Stimulated activated CD8-positive, alpha-beta memory T cell treated with anti-CD3 and anti-CD28 coated beads, Interleukin-4, amount 100 ng/mL, for 4 hours (primary cell): ENCODE measurements at places on chromosomes 2 and 18.
A peak's percentile ranks its signal among the peaks of the same experiment; 100 is the strongest.

DNA sequence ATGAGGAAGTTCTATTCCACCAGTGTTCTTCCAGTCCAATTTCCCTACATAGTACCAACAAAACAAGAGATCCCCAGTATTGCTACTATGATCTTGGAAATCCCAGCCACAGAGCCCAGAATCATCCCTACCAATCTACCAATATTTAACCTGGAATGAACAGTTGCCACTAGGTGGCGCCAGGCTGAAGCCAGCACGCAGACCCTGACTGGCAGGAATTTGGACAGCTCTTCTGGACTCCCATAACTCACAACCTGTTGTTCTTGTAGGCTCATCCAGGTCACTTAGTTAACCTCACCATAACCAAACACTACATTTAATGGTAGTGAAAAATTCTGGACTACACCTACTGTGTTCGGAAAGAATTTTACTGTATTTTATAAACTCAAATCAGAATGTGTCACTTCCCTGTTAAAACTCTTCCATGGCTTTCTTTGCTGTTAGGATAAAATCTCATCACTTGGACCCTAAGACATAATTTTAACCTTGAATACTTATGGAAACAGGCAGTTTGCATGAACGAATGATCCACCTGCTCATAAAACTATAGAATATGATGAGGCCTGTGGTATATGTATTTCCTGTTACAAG, 59.8 kb upstream of the SLC38A11 start:
- peak; percentile 7 for DNase-seq

- no peak for DNase-seq
Measured at GRCh38 chr2:10285191-10285555, 17.5 kb upstream of the HPCAL1 start.

DNA sequence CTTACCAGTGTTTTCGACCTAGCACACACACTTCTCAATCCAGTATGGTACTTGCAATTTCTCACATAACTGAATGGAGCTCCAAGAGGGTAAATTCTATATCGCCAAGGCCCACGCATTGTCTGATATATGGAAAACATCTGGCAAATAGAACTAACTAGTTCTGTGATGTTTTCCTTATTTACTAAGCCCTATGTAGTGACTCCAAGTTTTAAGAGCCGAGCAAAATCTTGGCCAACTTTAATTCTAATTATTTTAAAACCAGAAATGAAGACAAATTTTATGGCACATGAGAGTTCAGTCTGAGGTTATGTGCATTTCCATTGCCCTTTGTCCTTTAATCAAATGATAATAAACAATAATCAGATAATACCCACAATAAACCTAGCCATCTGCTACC, 1119.7 kb upstream of the CNTNAP5 start:
- no peak for DNase-seq

- no peak for DNase-seq
Measured at GRCh38 chr2:85549826-85550225, 10.9 kb downstream of the MAT2A start.

DNA sequence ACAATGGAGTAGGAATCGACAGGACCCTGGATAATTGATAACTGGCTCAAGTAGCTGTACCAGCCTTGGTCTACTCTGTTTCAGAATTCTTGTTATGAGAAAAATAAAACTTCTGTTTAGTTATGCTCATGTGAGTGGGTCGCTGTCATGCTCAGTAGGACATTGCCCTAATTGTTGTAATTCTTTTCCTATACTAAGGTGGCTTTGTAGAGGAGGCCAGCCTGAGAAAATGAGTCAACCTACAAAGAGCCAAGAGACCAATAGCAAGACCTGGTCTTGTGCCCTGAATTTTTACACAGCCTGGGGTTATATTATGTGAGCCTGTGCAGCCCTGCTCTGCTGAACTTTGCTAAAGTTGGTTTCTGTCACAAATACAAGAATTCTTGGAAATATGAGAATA, 238.4 kb downstream of the MEIS1 start:
- no peak for DNase-seq

DNA sequence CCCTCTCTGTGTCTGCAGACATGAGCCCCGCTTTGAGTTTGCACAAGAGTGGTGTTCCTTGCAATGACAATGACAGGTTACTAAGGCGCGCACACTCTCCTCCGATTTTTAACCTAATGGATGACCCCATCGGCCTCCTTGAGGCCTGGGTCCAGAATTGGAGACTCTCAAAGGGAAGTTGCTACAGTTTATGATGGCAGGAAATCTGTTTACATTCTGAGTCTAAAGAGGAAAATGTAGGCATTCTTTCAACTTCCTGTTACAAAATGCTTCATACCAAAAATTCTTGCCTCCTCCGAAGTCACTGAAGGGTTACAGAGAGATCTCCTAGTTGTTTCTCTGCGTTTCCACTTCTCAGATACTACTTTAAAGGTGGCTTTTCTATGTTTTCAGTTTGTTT, 225.3 kb upstream of the AGAP1 start:
- DNase-seq, result no peak

DNA sequence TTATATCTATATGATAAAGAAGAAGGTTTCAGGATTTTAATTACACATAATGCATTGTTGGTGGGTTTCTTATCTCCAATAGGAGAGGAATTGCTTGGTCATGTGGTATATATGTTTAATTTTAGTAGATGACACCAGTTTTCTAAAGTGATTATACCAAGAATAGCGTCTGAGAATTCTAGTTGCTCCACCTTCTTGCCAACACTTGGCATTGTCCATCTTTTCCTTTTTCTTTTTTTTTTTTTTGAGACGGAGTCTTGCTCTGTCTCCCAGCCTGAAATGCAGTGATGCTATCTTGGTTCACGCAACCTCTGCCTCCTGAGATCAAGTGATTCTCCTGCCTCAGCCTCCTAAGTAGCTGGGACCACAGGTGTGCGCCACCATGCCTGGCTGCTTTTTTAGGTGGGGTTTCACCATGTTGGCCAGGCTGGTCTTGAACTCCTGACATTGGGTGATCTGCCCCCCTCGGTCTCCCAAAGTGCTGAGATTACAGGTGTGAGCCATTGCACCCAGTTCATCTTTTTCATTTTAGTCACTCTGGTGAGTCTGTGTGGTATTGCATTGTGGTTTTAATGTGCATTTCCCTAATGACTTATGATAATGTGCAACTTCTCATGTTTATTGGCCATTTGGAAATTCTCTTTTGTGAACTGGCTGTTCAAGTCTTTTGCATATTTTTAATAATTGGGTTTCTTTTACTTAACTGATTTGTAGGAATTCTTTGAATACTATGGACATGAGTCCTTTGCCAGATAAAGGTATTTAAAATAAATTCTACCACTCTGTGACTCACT, 37.3 kb upstream of the ZNF512 start:
- no peak for DNase-seq

DNA sequence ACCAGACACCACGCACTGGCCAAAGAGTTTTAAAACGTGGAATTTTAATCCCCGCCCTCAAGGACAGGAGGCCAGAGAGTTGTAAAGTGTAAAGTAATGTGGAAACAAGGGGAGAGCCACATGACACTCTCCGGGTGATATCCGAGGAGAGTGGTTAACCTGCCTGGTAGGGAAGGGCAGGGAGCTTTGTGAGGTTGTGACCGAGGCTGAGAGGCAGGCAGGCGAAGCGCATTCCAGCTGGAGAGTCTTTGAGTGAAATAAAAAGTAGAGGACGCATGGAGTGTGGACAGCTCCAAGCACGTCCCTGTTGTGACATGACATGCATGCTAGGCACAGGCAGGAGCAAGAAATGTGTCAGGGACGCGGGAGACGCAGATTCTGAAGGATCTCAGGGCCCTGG, 539.5 kb downstream of the RNF144A start:
- DNase-seq, result no peak

DNA sequence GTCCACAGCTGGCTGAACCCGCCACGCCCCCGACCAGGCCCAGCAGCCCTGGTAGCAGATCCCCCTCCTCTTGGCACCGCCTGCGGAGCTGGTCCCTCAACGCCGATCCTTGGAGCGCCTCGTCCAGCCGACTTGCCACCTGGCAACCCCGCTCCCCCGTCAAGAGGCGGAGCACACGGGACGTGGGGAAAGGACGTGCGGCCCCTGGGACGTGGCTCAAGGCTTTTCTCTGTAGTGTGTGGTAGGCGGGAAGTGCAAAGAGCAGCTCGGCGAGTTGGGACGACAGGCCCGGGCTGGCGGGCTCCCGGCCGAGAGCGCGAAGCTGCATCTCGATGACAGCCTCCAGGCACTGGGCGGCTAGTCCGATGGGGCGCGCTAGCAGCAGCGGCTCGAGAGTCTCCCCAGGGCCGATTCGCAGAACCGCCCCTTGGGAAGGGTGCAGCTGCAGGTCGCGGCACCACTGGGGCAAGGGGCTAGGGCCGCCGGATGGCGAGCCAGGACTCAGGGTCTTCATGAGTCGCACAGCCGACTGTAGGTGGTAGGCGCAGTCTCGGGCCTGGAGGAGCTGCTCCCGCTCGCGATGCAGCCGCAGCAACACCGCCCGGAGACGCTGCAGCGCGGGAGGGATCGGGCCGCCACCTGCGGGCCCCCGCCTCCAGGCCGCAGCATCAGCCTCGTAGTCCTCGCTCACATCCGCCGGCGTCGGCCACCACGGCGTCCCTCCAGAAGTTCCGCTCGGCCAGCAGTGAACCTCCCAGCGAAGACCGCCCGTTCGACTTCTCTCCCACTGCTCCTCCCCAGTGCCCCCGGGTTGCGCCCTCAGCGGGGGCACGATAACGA, 617 bp downstream of the CCDC142 start:
- DNase-seq, result no peak

DNA sequence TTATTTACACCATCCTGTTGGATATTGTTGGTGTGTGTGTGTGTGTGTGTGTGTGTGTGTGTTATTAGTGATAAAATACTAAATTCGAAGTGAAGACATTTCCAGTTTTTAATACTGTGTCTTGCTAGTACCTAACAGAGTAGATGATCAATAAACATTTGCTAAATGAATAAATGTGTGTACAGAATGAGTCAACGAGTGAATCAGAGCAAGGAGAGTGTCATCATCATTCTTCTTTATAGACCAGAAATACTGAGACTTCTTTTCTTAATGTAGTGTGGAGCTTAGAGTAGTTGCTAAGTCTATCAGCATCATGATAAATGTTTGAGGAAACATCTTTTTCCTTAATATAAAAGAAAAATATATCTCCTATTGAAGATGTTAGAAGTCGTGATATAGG, 169.7 kb upstream of the SATB2 start:
- no peak for DNase-seq

DNA sequence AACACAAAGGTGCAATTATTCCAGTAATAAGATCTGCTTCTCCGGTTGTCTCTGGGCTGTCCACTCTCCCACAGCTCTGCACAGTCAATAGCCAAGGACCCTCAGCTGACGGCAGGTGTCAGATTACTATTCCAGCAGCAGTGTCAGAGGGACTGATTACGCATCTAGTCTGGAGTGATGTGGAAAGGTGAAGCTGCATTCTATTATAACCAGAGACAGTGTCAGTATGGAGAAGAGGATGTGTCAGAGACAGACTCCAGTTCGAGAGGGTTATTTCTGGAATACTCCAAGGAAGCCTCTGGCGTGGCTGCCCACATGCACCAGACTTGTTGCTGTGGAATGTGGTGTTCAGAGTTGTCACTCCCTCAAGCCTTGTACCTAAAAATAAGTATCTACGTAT, 163.6 kb upstream of the TMEM200C start:
- no peak for DNase-seq

GRCh38 chr2:14292964-14293363, 339.6 kb upstream of the LRATD1 start:
- no peak for DNase-seq

GRCh38 chr2:126990200-126990599, 91.5 kb downstream of the TEX51 start:
- DNase-seq, result no peak

- no peak for DNase-seq
Measured at GRCh38 chr2:68767996-68768395, 33.4 kb downstream of the ARHGAP25 start.

DNA sequence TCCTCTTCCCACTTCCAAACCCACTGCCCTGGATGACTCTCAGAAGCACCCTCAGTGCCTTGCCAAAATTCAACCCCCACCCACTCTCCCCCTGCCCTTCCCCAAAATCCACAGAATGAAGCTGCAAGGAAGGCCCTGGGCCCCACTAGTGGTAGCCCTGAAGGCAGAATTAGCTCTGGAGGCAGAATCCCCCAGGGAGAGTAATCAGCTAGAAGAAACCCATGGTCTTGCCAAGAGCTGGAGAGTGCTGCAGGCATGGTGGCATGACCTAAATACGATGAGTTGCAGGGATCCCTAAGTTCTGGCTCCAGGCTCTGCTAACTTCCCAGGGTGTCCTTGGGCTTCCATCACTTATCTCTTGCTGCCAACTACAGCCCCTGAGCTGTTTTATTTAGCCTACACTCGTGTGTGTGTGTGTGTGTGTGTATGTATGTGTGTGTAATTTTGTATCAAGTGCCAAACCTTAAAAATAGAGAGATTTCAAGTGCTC, 7.9 kb downstream of the GAD1 start:
- no peak for DNase-seq
